ENCODE measurements at places on chromosomes 1 and 21.

DNA sequence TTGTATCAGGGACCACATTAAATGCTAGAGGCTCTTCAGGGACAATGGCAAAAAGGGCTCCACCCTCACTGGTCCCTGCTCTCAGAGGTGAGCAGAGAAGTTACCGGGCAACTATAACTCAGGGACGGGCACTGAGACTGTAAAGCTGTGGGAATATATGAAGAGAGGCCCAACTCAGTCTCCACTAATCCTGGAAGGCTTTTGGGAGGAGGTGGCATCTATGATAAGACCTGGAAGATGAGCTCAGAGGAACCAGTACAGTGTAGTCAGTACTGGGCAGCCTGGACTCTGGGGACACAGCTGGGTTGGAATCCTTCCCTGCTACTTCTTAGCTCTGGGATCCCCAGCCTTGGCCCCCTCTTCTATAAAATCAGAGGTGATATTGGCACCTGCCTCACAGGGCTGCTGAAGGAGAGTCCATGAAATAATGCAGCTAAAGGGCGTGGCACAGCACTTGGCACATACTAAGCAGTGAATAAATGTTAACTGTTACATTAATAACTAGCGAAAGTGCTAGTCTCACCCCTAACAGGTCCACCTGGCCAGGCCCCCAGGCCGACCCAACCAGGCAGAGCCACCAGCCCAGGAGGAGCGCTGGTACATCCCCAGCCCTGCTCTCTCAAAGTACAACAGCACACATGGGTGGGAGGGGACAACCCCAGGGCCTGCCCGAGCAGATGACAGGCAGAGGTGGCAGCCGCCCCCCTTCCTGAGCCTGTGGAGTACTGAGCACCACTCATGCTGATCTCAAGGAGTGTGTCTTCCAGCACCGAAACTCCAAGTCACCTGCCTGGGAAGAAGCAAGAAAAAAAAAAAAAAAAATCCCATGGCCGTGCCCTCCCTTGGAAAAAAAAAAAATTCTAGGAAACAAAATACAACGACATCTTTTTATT, 62.7 kb downstream of the CASZ1 start:
- no peak for DNase-seq

GRCh38 chr1:194318790-194319280, 1132.4 kb upstream of the B3GALT2 start:
- DNase-seq: no peak

GRCh38 chr1:245448975-245449431, 294.2 kb downstream of the KIF26B start:
- DNase-seq: no peak

DNA sequence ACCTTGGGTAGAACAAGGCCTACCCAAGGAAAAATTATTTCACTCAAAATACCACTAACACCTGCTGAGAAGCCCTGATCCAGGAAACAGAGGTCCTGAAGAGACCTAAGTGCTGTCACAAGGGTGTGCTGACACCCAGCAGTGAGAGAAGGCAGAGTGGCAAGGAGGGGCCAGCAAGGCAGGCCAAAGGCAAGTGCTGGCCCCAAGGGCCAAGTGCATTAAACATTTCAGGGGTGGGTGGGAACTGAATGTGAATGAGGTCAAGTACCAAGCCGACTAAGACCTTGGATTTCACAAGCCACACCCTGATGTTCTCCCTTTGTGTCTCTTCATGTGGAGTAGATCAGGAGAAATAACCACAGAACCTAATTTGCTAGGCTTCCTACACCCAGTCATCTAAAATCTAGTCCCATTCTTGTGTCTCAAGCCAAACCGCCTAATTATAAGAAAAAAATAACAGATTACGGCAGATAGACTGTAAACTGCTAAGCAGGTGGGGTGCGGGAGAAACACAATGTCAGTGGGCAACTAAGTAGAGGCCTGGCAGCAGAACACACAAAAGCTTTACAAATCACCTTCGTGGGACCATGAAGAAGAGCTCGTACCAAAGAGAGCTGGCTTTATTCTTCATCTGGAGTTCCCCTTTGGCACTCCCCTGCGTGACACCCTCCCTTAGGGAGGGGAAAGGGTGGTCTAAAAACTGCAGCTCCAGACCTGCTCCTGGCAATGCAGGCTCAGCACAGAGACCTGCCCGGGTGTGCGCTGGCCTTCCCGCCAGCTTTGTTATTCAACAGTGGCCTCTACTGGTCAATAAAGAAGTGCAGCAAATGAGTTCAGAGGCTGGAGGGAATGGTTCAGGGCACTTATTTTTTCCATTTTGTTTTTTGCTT, 8.7 kb downstream of the UBE2G2 start:
- DNase-seq: peak; percentile 69

All from body of pancreas (tissue), 4 donors.